Naive thymus-derived CD4-positive, alpha-beta T cell (primary cell): ENCODE measurements at places on chromosomes 4 and X.

GRCh38 chr4:109816082-109816442 lies 500 bp downstream of the GAR1 start:
- peak; percentile 42 for DNase-seq

GRCh38 chr4:848803-849477 lies 23.0 kb upstream of the CPLX1 start:
- no peak for DNase-seq

DNA sequence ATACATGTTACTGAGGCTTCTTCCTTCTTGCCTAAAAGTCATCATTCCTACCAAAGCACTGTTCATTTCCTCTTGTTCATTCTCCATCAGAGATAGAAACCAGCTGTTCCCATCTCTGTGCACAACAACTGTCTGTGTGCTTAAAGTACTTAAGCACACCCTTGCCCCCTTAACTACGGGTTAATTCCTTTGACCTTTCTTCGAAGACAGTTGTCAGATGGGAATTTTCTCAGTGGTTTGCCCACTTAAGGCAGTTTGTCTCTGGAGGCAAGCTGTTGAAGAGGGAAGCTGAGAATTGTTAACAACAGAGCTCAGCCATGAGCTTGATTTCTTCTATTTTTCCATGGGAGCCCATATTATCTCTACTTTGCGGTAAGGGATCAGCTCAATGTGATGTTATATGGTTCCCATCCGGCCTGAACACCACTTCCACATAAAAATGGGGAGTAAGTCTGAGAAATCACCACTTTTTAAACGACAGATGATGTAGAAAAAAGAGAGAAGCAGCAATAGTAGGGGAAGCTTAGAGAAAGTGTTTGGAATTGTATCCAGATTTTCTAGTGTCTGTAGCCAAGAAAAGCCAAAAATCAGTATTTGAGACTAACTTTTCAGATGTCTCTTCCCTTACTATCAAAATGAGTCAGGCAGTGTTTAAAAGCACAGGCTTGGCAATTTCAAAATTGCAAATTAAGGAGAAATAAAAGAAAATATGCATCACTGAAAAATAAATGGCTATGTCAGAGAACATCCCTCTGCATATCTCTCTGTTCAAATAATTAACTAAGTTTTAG lies 194.4 kb downstream of the SLIT2 start:
- no peak for DNase-seq

GRCh38 chrX:126825566-126826193 lies 6.2 kb downstream of the PRR32 start:
- DNase-seq: no peak

DNA sequence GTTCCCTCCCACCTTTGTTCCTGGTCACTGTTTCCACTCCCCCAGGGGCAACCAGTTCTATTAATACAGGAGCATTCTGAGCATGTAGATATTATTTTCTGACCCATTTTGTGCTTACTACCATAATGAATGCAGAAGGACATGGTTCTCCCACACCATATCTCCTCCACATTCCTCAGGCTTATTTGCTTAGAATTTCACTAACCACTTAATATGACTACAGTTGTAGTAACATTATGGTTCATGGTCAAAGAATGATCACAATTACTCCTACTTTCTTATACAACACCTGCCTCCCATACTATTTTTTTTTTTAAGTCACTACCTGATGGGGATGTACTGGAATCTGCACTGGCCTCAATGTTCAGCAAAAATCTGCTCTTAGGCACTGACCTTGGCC lies 7.5 kb upstream of the FAM184B start:
- DNase-seq: no peak

- DNase-seq: no peak
Measured at GRCh38 chr4:41757521-41758156, 9.1 kb upstream of the PHOX2B start.

GRCh38 chr4:48905363-48906015 lies 1.1 kb downstream of the OCIAD2 start:
- DNase-seq: no peak

DNA sequence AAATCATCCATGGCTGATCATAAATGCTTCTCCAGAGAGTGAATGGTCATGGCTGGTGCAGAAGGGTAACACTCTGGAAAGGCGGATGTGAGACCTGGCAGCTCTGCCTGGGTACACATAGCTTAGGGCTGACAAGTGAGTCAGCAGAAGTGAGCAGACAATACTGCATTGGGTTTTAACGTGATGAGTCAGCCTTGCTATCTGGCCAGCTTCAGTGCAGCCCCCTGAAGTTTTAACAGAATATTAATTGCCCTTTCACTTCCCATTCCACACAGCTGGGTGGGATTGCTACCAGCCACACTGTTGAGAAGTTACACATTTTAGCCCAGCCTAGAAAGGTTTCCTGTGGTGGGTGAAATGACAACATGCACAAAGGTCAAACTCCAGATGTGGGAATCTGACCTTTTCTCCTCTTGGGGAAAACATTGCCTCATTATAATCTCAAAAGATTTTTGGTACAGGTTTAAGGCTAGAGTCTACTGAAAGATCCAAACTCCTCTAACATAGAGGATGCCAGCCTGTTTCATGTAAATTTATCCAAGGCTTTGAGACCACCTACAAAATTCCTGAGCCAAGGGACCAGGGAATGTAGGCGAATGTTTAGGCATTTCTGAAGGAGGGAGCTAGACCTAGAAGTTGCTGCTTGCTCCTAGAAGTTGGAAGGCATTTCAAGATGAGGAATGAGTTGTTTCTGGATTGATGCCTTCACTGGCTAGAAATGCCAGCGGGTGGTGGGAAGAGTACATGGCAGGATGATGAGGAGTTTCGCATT lies 230.3 kb upstream of the PGRMC2 start:
- DNase-seq: no peak

DNA sequence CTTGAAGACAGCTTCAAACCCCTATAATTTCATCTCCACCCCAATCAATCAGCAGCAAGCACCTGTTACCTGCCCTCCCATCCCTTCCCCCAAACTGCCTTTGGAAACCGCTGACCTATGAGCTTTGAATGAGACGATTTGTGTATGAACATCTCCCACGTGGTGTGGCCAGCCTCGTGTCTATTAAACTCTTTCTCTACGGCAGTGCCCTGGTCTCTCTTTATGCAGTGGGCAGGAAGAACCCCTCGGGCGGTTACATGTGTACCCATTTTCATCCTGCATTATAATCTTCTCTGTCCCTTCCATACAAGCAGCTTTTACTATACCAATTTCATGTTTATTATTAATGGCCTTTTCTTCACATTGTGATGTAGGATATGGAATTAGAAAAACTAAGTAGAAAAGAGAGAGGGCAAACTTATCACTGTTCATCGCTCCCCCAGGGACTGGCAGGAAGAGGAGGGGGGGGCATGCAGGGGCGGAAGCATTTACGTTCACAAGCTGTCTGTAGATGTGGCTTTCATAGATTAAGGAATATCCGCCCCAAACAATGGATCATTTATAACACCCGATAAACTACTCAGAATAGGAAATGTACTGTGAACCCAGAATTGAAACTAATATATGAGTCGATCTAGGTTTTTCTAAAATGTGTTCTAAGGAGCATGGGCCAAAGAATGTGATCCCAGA lies 95.5 kb upstream of the ZNF518B start:
- DNase-seq: no peak

GRCh38 chr4:152073351-152074087 lies 312.7 kb upstream of the GATB start:
- DNase-seq: no peak

DNA sequence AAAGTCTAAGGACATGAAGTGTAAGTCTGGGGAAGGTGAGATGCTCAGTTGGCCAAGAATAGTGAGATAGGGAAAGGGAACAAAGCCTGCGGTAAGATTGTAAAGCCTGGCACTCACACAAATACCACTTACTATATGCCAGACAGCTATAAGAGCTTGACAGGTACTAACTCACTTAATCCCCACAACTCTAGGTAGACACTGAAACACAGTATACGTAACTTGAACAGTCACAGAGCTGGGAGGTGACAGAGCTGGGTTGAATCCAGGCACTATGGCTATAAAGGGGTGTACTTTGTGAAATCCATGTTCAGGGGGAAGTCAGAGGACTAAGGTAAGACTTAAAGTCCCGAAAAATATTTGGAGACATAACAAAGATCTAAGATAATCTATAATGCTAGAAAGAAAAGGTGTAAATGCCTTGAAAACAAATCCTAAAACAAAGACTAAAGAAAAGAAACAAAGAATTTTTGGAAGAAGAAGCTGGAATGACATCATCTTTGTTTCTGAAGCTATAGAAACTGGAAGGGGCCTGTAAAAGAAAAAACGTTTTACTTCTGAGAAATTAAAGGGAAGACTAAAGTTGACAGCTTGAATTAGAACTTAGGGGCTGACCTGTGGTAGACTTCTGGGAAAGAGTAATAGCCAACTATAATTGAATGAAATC lies 172.5 kb downstream of the PPP3CA start:
- DNase-seq: no peak

DNA sequence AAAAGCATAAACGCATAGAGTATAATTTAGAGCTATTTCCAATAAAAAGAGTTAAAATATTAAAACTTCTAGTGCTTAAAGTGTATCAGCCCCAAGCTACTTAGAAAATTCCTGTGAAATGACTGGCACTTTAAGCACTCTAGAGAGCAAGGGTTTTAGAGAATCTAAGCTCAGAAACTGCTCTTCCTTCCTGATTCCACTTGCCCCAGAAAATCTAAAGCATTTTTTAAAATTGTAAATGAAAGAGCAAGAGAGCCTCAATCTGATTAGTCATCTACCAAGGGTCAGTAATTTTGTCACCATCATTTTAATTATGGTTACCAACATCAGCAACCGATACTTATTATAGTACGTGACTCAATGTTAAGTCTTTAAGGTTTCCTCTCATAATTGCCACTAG lies 25.0 kb downstream of the CTPS2 start:
- no peak for DNase-seq

DNA sequence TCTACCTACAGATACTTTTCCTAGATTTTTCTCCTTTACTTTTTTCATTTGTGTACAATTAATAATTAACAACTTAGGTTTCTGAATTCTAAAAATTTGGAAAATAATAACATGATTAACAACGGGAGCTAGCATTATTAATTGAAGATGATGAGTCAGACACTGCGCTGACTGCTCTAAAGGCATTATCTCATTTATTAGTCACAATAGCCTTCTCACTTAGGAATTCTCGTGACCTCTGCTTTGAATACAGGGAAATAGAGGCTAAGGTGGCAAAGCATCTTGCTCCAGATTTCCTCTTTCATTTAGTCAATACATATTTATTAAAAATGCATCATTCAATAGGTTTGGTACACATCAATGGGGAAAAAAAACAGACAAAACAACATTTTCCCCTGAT lies 441.3 kb downstream of the PCDH18 start:
- DNase-seq: no peak

DNA sequence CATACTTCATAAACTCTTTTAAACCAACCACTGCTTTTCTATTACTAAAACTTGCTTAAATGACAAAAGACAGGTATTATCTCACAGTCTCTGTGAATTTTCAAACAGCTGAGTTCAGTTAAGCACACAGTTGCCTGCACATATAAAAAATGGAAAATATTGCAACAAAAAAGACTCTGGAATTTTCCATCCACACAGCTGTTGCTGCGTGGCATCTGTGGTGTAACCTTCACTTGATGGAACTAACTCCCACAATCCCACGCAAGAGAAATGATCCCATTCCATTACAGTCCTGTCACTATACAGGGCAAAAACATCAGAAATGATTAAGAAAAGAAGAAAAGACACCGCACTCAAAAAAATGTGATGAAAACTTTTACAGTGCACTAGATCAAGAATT lies 149.8 kb upstream of the TBL1X start:
- no peak for DNase-seq

DNA sequence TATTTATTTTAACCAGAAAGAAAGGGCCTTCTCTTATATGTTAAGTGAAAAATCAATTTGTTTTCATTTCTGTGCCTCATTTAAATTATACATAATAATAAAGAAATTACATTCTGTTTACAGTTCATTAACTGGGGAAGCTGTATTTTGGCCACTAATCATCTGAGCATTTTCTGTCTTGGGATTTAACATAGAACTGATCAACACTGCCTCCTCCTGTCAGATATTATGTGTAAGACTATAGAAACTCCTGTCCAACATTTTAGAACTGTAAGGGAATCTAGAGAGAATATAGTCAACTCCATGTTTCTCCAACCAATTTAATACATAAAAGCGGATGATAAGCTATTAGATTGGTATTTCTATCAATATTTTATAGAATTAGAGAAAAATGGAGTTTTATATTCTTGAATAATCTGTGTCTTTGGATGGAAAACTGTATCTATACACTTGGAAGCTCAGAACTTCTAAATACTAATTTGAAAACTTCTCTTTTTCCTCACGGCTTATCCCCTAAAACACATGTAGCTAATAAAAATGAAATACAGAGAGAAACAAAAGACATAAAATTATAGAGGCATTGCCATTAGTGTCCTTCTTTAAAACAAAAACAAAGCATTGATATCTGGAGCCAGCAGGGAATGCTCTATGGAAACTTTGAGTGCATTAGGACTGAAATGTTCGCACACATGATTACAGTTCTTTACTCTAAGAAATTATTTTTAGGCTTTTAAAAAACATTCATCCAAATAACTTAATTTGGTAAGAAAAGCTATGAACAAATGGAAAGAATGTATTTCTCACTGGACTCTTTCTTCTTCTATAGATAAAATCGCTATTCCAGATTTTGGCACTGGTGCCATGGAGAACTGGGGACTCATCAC lies 33.1 kb downstream of the ENPEP start:
- DNase-seq: no peak

GRCh38 chr4:164779811-164780216 lies 25.9 kb downstream of the SMIM31 start:
- DNase-seq: no peak

DNA sequence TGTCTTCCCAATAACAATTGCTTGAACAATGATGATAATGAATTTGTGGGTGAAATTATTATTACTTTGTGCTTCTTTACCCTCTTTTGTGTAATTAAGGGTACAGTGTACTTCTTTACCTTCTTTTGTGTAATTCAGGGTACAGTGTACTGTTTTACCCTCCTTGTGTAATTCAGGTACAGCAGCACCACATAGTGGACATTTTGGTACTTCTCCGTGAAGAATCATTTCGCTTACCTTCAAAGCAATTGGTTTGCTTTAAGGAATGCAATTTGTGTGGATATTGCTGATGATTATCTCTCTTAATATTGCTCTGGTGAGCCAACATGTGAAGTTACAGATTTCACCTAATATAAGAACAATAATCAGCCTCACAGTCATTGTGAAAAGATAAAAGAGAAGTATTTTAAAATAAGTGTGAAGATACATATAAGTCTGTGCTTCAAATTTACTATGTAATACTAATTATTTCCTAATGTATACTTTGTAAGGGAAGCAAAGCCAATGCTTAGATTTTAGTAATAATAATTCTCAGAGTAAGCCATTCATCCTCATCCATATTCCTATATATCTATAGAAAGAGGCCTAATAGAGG lies 27.2 kb upstream of the SEC24B start:
- peak; percentile 50 for DNase-seq

GRCh38 chr4:140099983-140100382 lies 54.0 kb downstream of the MAML3 start:
- DNase-seq: no peak

GRCh38 chr4:95898226-95898625 lies 58.3 kb downstream of the PDHA2 start:
- DNase-seq: no peak

GRCh38 chr4:182451441-182451840 lies 208.2 kb downstream of the TENM3 start:
- DNase-seq: no peak

- DNase-seq: no peak
Measured at GRCh38 chr4:67884701-67885100, 899 bp upstream of the TMPRSS11D start.
